ENCODE measurements at places on chromosomes 7 and 10.

GRCh38 chr10:88933564-88933963 is 19.0 kb downstream of the ACTA2 start:
- peaks cover 21% of the 10 kb centered on the region for H3K4me1 ChIP-seq
- DNase-seq: no peak
- H3K27ac ChIP-seq: no peak overlapping the region
- H3K36me3 ChIP-seq: peaks cover 11% of the 10 kb centered on the region
- no peaks in the 10 kb centered on the region for H3K27me3 ChIP-seq

- no peak overlapping the region for H3K4me3 ChIP-seq
- H3K36me3 ChIP-seq: no peaks in the 10 kb centered on the region
Measured at GRCh38 chr10:131077724-131078123, 233.8 kb downstream of the TCERG1L start.

DNA sequence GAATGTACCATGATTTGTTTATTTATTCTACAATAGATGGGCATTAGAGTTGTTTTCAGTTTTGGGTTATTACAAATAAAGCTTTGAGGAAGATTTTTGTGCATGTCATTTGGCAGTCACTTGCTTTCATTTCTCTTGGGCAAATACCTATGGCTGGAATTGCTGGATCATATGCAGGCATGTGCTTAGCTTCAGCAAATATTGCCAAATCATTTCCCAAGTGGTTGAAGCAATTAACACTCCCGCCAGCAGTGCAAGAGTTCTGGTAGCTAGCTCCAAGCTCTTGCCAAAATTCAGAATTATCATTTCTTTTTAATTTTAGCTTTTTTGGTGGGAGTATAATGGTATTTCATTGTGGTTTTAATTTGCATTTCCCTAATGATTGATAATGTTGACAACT is 32.9 kb upstream of the PCBD1 start:
- H3K27ac ChIP-seq: no peak overlapping the region
- H3K27me3 ChIP-seq: peaks cover 3% of the 10 kb centered on the region
- no peaks in the 10 kb centered on the region for H3K36me3 ChIP-seq
- H3K4me1 ChIP-seq: no peaks in the 10 kb centered on the region

DNA sequence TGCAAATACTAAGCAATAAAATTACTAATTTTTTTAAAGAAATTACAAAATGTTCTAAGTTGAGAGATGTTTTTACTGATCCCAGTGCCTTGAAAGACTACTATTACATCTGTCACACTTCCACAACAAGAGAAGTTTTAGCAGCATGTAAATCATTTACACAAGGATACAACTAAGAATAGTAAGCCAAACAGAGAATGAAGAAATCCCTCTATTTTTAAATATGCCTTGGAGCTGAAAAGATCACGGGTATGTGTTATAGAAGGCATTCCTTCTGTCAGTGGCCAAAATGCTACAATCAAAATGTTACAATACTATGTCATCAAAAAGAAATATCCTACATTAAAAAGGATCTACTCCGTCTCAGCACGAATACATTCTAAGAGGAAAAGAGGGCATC is 52.6 kb downstream of the LARP4B start:
- peaks cover 16% of the 10 kb centered on the region for H3K36me3 ChIP-seq
- H3K27ac ChIP-seq: no peak overlapping the region
- no peak for DNase-seq

DNA sequence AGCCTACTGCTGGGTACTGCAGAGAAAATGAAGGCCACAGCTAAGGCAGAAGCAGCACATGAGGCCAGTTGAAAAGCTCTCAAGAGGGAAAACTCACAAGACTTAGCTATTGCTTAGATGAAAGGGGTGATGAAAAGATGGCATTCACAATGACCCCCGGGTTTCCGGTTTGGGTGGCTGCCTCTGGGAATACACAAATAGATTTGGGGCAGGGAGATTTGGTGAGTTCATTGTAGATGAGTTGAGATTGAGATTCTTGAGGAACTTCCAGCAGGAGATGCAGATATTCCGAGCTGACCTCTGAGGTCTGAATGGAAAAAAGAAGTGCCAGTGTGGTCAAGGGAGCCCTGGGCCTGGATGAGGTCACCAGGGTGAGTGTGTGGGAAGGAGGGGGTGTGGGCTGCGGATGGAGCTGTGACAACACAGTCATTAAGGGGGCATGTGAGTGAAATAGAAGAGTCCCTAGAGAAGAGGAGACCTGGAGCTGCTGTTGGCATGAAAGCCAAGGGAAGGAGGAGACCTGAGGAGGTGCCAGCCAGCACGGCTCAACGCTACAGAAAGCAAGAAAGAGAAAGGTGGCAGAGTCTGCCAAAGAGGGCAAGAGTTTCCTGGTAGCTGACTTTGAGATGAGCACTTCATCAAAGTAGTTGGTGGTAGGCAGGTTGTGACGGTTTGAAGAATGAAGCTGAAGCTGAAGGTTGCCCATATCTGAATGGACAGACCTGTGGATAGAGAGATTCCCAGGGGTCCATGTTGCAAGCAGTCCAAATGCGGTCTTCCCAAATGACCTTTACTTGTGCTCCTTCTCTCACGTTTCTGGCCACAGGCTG is 43.7 kb downstream of the HIF1AN start:
- H3K27me3 ChIP-seq: peaks cover 1% of the 10 kb centered on the region
- H3K36me3 ChIP-seq: no peaks in the 10 kb centered on the region
- no peaks in the 10 kb centered on the region for H3K4me1 ChIP-seq
- DNase-seq: no peak
- H3K27ac ChIP-seq: no peak overlapping the region
- H3K4me3 ChIP-seq: no peak overlapping the region

- no peak overlapping the region for H3K27ac ChIP-seq
- no peak overlapping the region for H3K4me3 ChIP-seq
- DNase-seq: no peak
- H3K27me3 ChIP-seq: no peaks in the 10 kb centered on the region
- H3K4me1 ChIP-seq: peaks cover 7% of the 10 kb centered on the region
Measured at GRCh38 chr7:43077732-43078391, 34.6 kb upstream of the HECW1 start.

DNA sequence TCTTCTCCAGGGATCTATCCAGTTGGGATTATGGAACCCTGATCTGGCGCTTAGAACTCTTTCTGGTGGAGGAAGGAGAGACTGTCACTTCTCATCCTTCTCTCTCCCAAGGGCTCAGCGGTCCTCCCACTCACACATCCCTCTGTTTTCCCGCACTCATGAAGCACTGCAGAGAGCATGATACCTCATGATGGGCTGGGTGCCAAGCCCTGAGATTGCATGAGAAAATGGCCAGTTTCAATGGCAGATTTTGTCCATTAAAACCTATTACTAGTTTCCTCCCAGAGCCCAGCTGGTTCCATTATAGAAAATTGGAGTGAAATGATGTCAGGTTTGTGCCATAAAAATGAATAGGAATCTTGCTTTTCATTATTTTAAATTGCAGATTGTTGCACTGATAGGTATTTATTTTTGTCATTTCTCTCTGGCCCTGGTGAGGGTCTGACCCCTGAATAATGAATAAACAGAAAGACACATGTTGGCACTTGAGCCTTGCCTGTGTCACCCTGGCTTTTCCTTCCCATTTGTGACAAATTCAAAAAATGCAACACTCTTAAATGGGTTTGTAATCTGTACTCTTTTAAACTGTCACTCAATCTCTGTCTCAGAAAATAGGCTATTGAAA is 1151.1 kb downstream of the TYW1 start:
- H3K27ac ChIP-seq: no peak overlapping the region
- no peak overlapping the region for H3K4me3 ChIP-seq
- H3K36me3 ChIP-seq: no peaks in the 10 kb centered on the region
- no peaks in the 10 kb centered on the region for H3K27me3 ChIP-seq

GRCh38 chr7:23746629-23747028 is 36.6 kb downstream of the STK31 start:
- H3K4me1 ChIP-seq: no peaks in the 10 kb centered on the region
- H3K4me3 ChIP-seq: no peak overlapping the region
- no peak overlapping the region for H3K27ac ChIP-seq
- no peak for DNase-seq
- H3K36me3 ChIP-seq: no peaks in the 10 kb centered on the region
- no peaks in the 10 kb centered on the region for H3K27me3 ChIP-seq

DNA sequence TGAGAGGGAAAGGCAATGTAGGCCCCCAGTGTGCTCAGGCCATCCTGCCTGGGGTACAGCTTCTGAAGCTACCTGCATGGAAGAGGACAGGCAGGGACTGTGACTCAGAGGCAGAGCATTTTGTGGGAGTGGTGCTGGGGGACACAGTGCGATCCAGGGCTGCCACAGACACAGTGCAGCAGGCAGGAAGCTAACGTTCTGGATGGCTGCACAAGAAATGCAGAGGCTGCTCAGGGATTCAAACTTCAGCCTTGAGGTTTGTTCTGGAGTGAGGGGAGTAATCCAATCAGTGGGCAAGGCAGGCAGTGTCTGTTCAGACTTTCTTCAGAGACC is 648.0 kb upstream of the IGFBP3 start:
- H3K4me3 ChIP-seq: no peak overlapping the region
- no peak for DNase-seq
- no peaks in the 10 kb centered on the region for H3K36me3 ChIP-seq

GRCh38 chr7:151769188-151769821 is 107.6 kb downstream of the PRKAG2 start:
- H3K4me3 ChIP-seq: no peak overlapping the region
- peaks cover 16% of the 10 kb centered on the region for H3K4me1 ChIP-seq
- peak; percentile 60 for DNase-seq
- H3K27me3 ChIP-seq: no peaks in the 10 kb centered on the region
- H3K27ac ChIP-seq: 0 out of 2 replicates have a peak overlapping the region, but pooled peaks have one; percentile 17

- no peaks in the 10 kb centered on the region for H3K27me3 ChIP-seq
- no peak for DNase-seq
- H3K4me1 ChIP-seq: no peaks in the 10 kb centered on the region
- no peak overlapping the region for H3K4me3 ChIP-seq
Measured at GRCh38 chr7:17010637-17011300, 129.0 kb upstream of the AGR3 start.

DNA sequence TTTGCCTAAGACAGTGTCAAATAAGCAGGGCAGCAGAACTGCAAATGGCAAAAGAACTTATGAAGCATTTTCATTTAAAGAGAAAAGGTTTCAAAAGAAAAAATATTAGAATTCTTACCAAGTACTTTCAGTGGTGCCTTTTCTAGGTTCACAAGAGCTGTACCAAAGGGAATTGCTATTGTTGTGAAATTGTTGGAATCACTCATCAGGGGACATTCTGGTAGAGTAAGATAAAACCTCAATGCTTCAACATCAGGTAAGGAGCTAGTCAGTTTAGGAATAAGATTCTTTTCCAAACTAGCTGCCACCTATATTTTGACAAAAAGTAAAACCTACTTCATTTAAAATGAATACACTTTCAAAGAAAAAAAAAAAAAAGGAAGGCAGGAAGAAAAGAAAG is 85.0 kb downstream of the HERC4 start:
- H3K4me1 ChIP-seq: no peaks in the 10 kb centered on the region
- H3K36me3 ChIP-seq: peaks cover 6% of the 10 kb centered on the region
- H3K27me3 ChIP-seq: no peaks in the 10 kb centered on the region
- DNase-seq: no peak

DNA sequence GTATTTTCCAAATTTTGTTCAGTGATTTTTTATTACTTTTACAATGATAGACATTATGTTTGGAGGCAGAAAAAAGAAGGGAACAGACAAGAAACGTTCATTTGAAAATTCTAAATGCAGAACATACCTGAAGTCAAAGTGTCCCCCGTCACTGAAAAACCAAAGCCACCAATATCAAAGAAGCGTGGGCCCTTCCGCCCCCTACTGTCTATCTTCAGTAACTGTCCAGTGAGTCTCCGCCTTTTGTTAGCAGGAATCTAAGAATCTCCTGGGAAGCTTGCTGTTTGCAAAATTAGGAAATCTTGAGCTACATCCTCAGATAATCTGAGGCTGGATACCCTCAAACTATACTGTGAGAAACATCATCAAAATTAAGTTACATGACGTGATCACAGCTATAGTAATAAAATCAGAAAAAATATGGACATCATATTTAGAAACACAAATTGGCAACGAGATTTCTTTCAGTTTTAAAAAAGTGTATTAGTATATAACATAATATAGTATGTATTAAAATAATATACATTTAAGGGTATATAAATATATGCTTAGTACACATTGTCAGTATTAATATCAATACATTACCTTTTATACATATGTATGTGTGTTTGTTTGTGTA is 169.3 kb upstream of the AKR1E2 start:
- no peaks in the 10 kb centered on the region for H3K4me1 ChIP-seq
- no peak overlapping the region for H3K27ac ChIP-seq
- H3K27me3 ChIP-seq: no peaks in the 10 kb centered on the region
- DNase-seq: no peak

DNA sequence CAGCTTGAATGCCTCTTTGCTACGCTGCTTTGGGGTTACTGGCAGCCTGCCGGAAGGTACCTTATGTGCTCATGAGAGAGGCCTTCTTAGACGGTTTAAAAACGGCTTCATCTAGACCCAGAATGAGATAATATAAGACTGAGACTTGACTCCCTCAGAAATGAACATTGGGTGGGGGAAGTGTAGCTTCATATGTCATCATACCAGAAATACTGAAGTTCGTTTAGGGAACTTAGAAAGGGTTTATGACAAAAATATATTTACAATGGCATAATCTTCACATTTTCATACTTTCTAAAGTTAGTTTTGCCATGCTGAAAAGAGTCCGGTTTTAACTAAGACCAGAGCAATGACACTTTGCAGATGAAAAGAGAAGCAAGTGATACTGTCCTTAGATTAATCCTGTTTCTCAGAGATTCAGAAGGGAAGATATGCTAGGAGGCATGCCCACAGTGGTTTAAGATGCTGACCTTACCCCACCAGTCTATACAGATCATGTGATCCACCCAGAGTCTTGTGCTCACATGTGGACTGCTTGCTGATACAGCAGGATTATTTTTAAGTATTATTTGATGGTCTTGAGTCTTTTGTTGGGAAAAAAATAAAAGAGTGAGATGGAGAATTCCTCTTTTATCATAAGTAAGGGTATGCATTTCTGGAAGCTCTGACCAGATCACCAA is 40.8 kb upstream of the HGF start:
- H3K4me1 ChIP-seq: no peaks in the 10 kb centered on the region
- DNase-seq: no peak
- H3K27ac ChIP-seq: no peak overlapping the region

GRCh38 chr10:113004069-113004618 is 54.1 kb downstream of the TCF7L2 start:
- no peak for DNase-seq
- H3K27ac ChIP-seq: no peak overlapping the region
- H3K4me1 ChIP-seq: no peaks in the 10 kb centered on the region
- no peak overlapping the region for H3K4me3 ChIP-seq
